ENCODE measurements at places on chromosomes 3 and 15.

- DNase-seq: peak; percentile 25
Measured at GRCh38 chr3:160768918-160769317, 12.9 kb downstream of the PPM1L start.

DNA sequence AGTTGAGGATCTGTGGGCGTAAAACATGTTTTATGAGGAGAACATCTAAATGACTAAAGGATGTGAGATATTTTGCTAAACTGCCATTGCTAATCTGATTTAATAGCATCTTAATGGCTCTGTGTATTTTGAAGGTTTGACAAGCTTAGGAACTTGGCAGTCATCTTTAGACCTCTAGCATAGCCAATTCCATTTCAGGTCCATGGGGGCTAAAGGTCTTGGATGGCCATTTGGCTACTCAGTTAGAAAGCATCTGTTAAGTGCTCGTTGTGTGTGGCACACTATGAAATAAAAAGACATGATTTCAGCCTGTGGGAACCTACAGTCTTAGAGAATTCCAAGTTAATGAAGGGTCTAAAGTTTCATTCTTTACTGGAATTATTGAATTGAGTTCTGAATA, 236.2 kb downstream of the IL5RA start:
- no peak for DNase-seq

DNA sequence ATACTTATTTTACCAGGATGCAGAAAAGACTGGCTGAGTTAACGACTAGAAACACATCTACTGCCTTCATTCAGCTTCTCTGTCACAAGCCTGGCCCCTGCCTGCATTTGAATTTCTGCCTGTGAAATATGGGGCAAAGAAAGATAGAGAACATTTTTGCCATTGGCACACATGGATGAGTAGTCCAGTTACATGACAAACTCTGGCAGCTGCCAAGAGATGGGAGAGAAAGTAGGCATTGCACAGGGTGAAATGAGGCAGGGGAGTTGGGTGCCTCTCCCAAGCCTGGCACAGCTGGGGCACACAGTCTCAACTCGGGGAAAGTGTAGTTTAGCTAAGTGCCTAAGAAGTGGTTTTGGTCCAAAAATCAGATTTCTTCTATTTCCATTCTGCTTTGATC, 24.0 kb downstream of the ANXA2 start:
- DNase-seq: no peak

GRCh38 chr15:99911816-99912215, 178.6 kb upstream of the LYSMD4 start:
- no peak for DNase-seq

- DNase-seq: no peak
Measured at GRCh38 chr3:124861041-124861440, 26.1 kb downstream of the ITGB5 start.

DNA sequence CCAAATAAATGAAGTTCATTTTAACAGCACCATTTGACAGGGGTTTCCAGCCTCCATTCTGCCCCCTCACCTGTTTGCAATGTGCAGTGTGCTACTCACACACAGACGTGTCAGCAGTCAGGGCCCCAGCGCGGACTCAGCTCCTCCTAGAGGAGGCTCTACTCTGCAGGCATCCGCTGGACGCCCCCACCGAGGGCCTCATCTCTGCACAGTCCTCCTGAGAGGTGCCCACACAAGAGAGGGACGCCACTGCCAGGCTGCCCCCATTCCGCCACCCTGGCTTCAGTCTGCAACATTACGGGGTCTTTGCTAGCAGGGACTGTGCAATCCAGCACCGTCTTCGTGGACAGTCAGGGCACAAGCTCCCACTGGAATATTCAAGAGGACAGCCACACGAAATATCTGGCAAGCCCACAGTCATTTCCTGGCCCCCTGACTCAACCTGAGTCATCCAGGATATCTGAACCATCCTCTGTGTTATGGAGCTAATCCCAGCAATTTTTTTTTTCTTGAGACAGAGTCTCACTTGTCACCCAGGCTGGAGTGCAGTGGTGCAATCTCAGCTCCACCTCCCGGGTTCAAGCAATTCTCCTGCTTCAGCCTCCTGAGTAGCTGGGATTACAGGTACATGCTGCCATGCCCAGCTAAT, 255.0 kb downstream of the OCA2 start:
- DNase-seq: peak; percentile 71

- no peak for DNase-seq
Measured at GRCh38 chr3:12495749-12496452, 11.6 kb downstream of the TSEN2 start.

GRCh38 chr3:147404800-147405230, 1.5 kb downstream of the ZIC4 start:
- no peak for DNase-seq

- DNase-seq: peak; percentile 56
Measured at GRCh38 chr3:45635475-45636256, 41.1 kb downstream of the LIMD1 start.

DNA sequence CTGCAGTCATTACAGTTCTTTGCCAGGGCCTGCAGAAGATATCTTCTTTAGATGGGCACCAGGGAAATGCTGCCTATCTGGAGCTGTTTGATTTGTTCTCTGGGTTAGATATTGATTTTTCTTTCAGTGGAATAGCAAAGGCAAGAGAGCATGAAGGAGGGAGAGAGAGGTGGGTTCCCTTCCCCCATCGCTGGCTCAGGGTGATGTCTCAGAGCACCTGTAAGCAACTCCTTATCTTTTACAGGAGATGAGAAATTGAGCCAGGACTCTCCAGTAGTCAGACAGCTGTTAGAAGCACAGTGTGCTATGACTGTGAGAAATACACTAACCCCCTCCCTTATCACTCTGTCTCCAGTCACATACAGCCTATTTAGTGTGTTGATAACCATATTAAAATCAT, 89.3 kb upstream of the SLC24A5 start:
- DNase-seq: no peak

- DNase-seq: peak; percentile 46
Measured at GRCh38 chr3:160180581-160181216, 44.5 kb upstream of the C3orf80 start.

DNA sequence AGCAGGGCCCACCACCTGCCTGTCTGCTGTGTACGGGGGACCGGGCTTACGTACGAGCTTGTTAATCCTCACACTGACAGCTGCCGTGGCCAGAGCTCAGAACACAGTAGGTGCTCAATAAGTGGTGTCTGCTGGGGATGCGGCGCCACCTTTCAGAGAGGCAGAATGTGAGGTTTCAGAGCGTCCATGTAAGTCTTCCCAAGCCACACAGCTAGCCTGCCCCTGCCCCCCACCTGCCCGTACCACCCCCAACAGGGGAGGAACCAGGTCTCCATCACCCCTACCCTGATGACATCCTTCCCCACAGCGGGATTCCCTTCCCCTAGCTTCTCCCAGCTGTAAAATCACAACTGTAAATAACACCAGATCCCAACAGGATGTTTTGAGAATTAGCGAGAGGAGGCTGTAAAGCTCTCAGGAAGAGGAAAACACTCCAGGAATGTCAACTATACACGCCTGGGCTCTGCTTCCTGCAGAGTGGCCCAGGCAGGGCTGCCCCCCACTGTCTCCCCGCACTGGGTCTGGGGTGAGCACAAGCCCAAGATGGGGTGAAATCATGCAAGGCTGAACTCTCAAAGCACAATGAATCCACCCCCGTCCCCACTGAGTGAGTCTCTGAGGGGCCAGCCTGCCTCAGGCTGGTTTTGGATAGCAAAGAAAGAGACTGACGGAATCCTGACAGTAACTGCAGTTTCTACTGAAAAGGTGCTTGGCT, 250.1 kb upstream of the LYSMD4 start:
- DNase-seq: no peak

- DNase-seq: no peak
Measured at GRCh38 chr3:173225351-173225750, 84.3 kb upstream of the SPATA16 start.

DNA sequence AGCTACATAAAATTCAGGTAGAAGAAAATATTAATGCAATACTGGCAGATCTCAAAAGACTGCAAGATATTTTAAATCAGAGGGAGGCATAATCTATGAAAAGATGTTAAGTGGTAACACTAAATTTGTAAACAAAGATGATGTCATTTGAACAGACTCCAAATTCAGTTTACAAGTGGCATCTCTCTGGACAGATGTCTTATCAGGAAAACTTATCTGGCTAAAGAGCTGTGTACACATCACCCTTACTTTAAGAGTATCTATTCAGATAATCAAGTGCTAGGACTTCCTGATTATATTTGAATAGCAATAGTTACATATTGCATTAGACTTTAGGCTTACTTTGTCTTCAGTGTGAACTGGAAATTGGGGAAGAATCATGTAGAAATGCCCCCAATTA, 231.5 kb downstream of the WDR72 start:
- no peak for DNase-seq

DNA sequence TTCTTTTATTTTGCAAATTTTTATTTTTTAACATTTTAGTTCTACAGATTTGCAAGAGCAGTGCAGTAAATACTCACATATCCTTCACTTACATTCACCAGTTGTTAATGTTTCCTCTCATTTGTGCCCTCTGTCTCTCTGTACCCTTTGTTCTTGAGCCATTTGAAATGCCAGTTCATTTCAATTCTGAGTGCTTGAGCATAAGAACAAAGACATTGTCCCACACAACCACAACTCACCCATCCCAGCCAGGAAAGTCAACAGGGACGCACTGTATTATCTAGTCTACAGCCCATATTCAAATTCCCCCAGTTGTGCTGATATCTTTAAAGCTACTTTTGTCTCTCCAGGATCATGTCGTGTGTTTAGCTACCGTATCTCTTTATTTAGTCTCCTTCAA, 141.4 kb upstream of the SLC6A11 start:
- no peak for DNase-seq

DNA sequence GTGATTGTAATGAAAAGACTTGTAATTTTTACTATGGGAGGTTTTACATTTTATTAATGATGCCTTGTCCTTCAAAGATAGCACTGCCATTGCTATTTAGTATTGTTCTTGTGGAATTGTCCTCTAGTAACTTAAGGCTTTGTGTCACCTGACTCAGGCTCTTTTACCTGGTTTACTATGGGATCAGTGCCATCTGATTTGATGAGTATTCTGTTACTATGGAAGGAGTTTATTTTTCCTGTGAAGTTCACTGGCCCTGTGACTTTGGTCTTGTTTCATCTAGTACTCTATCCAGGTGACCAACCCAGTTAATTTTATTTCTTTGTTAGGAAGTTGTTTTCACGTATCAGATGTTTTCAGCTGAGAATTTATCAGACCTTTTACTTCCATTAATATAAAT, 9.0 kb downstream of the MORF4L1 start:
- DNase-seq: no peak

DNA sequence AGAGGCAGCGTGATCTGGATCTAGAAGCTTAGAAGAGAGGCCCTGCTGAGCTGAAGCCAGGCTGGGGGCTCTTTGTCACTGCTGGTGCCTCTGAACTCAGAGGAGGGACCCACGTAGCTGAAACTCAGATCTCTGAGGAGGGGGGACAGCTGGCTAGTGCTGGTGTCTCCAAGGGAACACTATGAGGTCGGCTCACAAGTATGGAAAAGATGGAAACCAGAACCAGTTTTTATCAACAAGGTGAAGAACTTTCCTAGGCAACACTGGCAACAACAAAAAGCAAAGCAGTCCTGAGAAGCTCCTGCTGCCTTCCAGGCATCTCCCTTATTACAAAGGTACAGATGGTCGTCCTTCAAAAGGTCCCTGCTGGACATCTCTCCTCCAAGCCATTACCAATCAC, 27.0 kb upstream of the FSTL1 start:
- DNase-seq: no peak

GRCh38 chr3:41608347-41608746, 353.6 kb downstream of the ULK4 start:
- no peak for DNase-seq

GRCh38 chr15:31359702-31360111, 33.1 kb downstream of the KLF13 start:
- no peak for DNase-seq

DNA sequence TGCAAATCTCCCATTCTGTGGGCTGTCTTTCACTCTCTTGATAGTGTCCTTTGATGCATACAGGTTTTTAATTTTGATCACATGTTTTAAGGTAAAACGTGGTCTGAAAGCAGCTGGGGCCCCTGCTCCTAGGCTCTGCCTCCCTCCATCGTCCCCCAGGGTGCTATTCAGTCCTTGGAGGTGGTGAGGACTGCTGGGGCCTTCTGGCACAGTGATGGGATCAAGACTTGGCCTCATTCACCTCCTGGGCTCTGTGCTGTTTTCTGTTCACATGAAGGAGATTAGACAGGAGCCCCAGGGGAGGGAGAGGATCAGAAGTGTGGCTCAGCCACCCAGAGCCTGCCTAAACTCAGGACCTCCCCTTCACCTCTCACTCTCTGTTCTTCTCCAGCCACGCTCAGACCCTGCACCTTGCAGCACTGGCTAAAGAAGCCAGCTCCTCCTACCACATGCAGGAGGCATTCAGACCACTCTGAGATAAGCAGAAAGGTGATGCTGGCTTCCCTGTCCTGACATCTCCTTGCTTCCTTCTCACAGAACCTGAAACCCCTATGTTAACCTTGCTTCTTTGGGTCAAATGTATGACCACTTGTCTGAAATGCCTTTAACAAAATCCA, 43.9 kb downstream of the PAQR5 start:
- no peak for DNase-seq

DNA sequence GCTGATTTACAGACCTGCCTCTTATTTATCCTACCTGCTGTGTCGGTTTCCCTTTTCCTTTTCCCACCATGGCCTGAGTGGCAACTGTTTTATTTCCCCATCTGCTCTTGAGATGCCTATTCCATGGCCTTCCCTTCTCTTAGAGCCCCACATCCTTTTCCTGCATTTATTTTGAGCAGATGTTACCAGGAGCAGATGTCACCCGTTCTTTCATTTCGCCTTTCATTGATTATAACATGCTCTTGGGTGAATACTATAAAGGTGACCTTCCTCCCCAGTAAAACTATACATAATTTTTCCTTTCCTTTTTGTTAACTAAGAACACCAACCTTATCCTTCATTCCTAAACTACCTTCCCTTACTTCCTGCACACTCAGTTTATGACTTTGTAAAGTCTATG, 8.5 kb upstream of the P2RY1 start:
- DNase-seq: no peak

- peak; percentile 53 for DNase-seq
Measured at GRCh38 chr3:42613462-42613861, 13.0 kb downstream of the NKTR start.

DNA sequence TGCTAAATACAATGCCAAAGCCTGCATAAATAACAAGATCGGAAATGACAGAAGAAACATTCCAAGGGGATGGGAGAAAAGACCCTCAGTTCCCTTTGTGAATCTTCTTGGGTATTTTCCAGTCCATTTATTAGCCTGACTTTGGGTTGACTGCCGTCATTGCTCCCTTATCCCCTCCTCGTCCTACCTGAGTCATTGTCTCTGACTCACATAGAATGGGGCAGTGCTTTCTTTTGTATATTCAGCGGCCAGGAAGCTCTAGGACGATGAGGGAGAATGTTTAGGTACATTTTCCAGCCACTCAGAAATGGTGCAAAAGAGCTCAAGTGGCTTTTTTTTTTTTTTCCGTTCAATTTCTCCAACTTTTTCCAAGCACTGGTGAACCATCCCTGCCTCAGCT, 71.6 kb downstream of the KAT2B start:
- peak; percentile 84 for DNase-seq
